ENCODE measurements at places on chromosomes 6 and 20.

- DNase-seq, result no peak
Measured at GRCh38 chr20:57414867-57415592, 23.8 kb downstream of the RBM38 start.

GRCh38 chr6:90896075-90896547 is 309.2 kb upstream of the MAP3K7 start:
- no peak for DNase-seq

GRCh38 chr20:15923030-15923776 is 650.0 kb downstream of the KIF16B start:
- no peak for DNase-seq

GRCh38 chr6:119052987-119053386 is 25.5 kb downstream of the FAM184A start:
- DNase-seq, result no peak

DNA sequence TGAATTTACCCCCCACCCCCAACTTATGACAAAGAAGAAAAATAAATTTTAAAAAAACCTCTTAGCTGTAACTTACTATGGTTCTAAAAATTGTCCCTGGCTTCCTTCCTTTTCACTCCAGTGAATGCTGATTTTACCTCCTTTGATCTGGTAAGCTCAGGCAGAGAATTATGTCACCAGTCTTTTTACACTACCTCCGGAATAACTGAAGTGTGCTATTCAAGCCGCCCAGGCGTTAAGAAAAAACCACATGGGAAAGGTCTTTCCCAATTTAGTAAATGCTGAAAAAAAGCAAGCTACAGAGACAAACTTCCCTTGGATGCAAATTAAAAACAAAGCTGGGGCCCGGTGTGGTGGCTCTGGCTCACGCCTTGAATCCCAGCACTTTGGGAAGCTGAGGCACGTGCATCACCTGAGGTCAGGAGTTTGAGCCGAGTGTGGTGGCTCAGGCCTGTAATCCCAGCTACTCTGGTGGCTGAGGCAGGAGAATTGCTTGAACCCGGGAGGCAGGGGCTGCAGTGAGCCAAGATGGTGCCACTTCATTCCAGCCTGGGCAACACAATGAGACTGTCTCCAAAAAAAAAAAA is 12.4 kb downstream of the SNX5 start:
- no peak for DNase-seq

- DNase-seq, result no peak
Measured at GRCh38 chr20:11296221-11296620, 621.5 kb upstream of the BTBD3 start.

DNA sequence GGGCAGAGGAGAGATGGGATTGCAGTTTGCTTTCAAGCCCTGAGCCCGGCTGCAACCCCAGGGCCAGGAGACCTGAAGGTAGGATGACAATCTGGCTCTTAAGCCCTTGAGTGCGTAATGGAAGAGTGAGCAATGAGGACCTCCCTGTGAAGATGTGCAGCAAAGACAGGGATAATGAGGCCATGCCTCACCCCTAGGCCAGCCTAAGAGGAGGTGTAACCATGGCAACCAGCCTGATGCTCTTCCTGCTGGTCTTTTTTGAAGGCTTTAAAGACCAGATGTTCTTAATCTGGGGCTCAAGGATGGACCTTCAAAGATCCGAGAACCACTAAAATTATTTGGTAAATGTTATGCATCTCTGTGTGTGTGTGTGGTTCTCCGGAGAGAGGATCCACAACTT is 8.2 kb downstream of the ARHGAP40 start:
- DNase-seq, result no peak

GRCh38 chr20:49579195-49579594 is 11.3 kb upstream of the PTGIS start:
- DNase-seq, result no peak

GRCh38 chr6:123745895-123746294 is 57.8 kb upstream of the NKAIN2 start:
- no peak for DNase-seq

DNA sequence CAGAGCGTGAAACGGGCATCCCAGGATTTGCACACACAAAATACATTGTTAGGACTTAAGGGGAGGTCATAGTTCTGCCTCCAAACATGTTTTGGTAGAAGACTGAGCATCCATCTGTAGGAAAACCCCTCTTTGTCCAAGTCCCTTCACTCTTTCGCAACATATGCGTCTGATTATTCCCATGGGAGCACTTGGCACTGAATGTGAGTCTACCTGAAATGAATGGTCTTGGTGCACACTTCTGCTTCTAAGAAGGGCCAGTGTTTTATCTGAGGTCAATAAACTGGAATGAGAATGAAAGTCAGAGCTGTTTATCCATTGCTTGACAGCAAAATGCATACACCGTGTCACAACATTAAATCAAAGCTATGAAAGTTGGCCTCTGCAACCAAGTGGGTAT is 33.0 kb downstream of the GJA10 start:
- no peak for DNase-seq

DNA sequence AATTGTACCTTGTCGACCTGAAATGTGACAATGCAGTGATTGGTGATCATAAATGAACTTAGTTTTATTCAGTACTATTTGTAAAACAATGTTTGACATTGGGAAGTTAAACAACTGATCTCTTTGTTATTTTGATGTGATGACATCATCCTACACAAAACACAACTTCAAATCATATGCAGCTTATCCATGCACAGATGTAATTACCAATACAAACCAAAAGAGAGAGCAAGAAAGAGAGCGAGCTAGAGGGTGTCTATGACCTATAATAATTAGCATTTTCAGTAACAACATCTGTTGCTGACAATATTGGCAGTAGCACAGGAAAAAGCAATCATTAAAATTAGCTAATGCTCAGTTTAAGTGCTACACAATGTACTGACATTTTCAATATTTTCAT is 320.9 kb downstream of the UTRN start:
- DNase-seq, result no peak

GRCh38 chr6:113862112-113862511 is 5.0 kb downstream of the MARCKS start:
- DNase-seq, result no peak

GRCh38 chr20:52303281-52303950 is 111.8 kb upstream of the ZFP64 start:
- no peak for DNase-seq

DNA sequence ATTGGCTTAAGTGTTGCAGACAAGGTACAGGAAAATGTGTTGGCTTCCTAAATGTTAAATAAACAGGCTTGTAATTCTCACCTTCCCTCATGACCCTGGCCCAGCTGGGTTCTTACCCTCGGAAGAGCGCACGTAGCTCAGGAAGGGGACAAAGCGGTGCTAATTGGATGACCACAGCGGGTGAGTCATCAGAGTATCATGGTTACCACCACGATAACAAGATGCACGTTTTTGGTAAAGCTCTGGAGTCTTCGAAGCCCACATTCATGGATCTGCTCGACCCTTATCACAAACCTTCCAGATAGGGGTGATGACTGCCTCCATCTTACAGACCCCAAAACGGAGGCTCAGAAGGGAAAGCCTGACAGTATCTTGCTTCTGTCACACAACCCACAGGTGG is 32.8 kb downstream of the APCDD1L start:
- no peak for DNase-seq

GRCh38 chr6:52544602-52545405 is 32.1 kb downstream of the TRAM2 start:
- no peak for DNase-seq

GRCh38 chr20:10239954-10240353 is 21.3 kb downstream of the SNAP25 start:
- no peak for DNase-seq

GRCh38 chr6:136582711-136583471 is 32.7 kb upstream of the MAP7 start:
- no peak for DNase-seq

GRCh38 chr6:2369606-2370005 is 124.2 kb upstream of the GMDS start:
- no peak for DNase-seq

- DNase-seq, result no peak
Measured at GRCh38 chr20:10094566-10095173, 59.9 kb downstream of the ANKEF1 start.

GRCh38 chr6:9292975-9293374 is 857.6 kb upstream of the SLC35B3 start:
- DNase-seq, result no peak

GRCh38 chr6:68194846-68195478 is 440.1 kb upstream of the ADGRB3 start:
- no peak for DNase-seq

GRCh38 chr6:25223490-25223991 is 55.6 kb upstream of the CARMIL1 start:
- peak; percentile 14 for DNase-seq

GRCh38 chr6:126051791-126052190 is 65.5 kb downstream of the TRMT11 start:
- DNase-seq, result no peak

DNA sequence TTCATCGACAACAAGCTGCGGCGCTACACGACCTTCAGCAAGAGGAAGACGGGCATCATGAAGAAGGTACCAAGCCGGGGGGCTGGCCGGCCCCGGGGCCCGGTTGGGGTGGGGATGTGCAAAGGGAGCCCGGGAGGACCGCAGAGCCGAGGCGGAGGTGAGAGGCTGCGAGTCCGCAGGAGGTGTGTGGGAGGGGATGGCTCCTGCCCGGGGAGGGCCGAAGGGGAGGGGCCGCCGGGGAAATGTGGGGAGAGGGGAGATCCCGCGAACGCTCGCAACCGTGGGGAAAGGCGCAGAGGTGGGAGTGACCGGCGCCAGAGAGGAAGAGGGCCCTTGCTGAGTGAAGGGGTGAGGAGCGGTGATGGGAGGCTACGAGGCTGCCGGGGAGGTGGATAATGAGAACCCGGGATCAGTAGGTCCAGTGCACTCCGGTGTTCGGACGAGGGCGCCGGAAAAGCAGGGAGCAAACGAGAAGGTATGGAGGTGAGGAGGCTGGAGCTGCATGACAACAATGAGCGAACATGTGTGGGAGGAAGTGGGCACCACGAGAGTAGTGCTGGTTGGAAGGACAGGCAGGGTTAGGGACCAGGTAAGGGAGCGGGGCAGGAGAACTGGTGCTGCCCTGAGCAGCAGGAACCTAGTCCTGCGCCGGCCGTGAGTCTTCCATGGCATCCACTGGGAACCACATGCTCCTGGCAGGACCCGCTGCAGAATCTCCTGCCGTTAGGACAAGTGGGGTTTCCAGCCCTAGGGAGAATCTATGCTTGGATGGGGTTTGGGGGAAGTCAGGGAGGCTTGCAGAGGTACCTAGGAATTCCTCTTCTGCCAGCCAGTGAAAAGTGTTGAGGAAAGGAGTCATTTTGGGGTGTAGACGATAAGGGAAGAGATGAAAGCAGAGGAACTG is 1.3 kb downstream of the SRF start:
- DNase-seq, result peak; percentile 20

GRCh38 chr20:38764567-38765318 is 16.5 kb downstream of the ACTR5 start:
- DNase-seq, result no peak

- no peak for DNase-seq
Measured at GRCh38 chr6:87951751-87952150, 95.9 kb upstream of the SPACA1 start.

GRCh38 chr20:62088258-62089127 is 22.8 kb upstream of the TAF4 start:
- no peak for DNase-seq

DNA sequence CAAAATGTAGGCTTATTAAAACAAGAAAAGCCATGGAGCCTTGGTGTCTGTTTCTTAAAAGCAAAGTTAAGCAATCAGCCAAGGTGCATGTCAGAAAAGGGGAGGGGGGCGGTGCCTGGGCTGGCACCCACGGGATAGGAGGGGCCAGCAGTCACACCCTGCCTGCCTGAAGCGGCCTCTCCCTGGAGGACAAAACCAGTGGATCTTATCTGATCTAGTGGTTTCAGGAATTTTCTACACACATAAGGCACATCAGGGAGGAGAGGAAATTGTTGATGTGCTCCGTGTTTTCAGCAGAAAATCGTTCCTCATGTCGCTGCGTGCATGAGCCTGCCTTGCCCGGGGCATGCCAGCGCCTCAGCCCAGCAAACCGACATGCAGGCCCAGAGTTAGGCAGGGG is 276.4 kb downstream of the TAF4 start:
- DNase-seq, result no peak

DNA sequence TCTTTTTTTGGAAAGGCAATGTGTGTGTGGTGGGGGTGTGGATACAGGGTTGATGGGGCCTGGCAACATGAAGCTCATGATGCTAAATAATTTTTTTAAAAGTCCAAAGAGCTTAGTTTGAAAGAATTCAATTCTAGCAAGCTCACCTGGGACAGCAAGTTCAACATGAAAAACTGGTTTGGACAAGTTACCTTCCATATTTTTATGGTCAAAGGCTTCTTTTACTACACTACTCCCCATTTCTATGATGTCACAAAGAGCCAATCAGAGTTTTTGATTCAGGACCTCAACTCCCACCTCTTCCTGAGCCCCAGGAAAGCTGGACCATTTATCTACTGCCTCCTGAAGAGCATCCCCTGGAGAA is 66.1 kb upstream of the CTNNBL1 start:
- DNase-seq, result no peak

DNA sequence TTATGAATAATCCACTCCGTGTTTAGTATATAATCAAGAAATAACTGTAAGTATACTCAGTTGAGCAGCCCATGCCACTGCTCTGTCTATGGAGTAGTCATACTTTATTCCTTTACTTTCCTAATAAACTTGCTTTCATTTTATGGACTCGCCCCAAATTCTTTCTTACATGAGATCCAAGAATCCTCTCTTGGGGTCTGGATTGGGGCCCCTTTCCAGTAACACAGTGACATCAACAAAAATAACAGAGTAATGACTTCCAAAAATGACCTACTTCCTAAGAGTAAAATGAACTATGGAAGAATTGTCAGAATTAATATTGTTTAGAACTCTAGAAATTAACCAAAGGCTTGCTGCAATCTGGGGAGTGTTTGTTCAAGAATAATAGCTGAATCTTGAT is 8.8 kb downstream of the OR2H1 start:
- DNase-seq, result no peak

DNA sequence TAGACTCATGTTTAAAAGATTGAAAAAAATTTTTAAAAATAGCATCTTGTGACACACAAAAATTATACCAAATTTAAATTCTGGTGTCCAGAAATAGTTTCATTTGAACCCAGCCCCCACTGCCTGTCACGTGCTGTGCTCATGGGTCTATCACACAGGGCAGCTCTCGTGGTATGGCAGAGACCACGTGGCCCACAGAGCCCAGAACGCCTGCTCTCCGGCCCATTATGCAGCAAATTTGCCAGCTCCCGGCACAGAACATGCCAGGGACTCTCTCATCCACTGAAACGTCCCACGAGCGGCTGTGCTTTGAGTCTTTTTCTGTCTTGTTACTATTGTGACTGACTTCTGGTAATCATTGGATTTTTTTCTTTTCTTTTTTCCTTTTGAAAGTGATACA is 224.3 kb downstream of the TTLL2 start:
- DNase-seq, result no peak

GRCh38 chr6:167701010-167701409 is 125.7 kb upstream of the AFDN start:
- DNase-seq, result no peak

Measured in stimulated activated CD8-positive, alpha-beta memory T cell treated with anti-CD3 and anti-CD28 coated beads, Interleukin-4, amount 100 ng/mL, for 1 hour (primary cell).